CD4-positive, alpha-beta T cell treated with Interleukin-15 for 4 hours (primary cell): ENCODE measurements at places on chromosomes 2 and 18.

GRCh38 chr18:61785588-61785987, 107.2 kb downstream of the RNF152 start:
- DNase-seq = no peak

- DNase-seq = no peak
Observed at GRCh38 chr18:74582642-74583041, 15.0 kb upstream of the ZNF407 start.

GRCh38 chr2:77977471-77978063, 455.4 kb upstream of the LRRTM4 start:
- no peak for DNase-seq

- no peak for DNase-seq
Observed at GRCh38 chr2:38529208-38529607, 73.5 kb downstream of the HNRNPLL start.

DNA sequence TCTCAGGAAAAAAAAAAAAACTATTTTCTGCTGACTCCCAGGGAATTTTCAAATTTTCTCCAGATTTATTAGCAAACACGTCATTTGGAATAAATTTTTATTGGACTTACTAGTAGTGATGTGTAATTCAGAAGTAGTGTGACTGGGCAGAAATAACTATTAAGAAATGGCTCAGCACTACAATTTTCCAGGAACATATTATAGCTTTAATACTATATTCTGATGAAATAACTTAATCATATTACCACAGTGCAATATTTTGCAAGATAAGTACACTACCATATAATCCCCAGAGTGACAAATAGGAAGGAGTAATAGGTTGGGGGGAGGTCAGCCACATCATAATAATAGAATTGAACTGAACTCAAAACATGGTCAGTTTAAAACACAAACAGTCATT, 19.7 kb upstream of the TNFAIP6 start:
- DNase-seq = no peak

- no peak for DNase-seq
Observed at GRCh38 chr2:75491129-75491753, 69.5 kb downstream of the EVA1A start.

GRCh38 chr2:220002251-220002650, 374.8 kb downstream of the SLC4A3 start:
- DNase-seq = no peak

- no peak for DNase-seq
Observed at GRCh38 chr2:174833737-174834136, 69.5 kb upstream of the CHRNA1 start.

DNA sequence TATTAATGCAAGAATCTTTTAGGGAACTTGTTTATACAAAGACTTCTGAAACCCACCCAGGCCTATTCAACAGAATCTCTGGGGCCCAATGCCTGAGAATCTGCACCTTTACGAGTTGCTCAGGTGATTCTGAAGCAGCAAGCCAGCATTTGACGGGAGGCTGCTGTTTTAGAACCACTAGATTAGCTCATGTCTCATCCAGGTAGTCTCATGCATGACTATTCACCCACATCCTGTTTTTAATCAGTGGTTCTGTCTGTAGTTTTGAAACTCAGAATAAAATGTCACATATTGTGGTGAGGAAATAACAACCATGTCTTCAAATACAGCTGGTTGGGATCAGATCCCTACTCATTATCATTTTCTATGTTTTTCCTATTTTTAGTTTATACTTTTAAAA, 39.5 kb downstream of the CYTIP start:
- DNase-seq = peak; percentile 90

- DNase-seq = no peak
Observed at GRCh38 chr2:135121016-135121657, 69.0 kb downstream of the RAB3GAP1 start.

GRCh38 chr2:224546926-224547325, 38.2 kb downstream of the CUL3 start:
- no peak for DNase-seq

GRCh38 chr2:42359304-42359964, 1.6 kb downstream of the COX7A2L start:
- no peak for DNase-seq

GRCh38 chr2:7660816-7661215, 743.6 kb downstream of the RNF144A start:
- no peak for DNase-seq

DNA sequence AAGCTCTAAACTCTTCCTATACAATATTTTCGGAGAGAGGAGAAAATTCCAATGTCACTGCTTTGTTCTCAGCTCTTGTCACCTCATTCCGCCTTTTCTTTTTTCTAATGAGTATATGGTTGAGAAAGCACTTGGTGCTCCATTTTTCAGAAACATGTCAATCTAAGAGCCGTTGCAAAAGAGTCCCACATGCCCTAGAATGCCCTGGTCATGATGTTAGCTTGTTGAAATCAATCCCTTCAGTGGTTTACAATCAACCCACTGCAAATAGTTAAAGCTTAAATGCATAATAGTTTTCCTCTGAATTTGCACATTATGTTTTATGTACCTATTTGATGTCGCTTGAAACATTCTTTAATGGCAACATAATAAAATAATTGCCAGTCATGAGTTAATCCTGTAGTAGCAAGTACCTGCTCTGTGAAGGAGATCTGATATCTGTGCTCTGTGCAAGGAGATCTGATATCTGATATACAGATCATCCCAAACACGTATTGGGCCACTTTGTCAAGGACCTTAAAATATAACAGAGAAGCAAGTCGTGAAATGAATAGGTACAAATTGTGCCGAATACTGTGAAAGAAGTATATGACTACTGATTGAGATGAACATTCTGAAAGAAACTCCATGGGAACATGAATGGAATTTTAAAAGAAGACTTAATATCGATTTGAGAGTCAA, 1633.5 kb downstream of the SUCLG1 start:
- no peak for DNase-seq

- no peak for DNase-seq
Observed at GRCh38 chr2:223501641-223502040, 100.5 kb downstream of the SCG2 start.

- no peak for DNase-seq
Observed at GRCh38 chr2:15641530-15641982, 49.9 kb downstream of the DDX1 start.

DNA sequence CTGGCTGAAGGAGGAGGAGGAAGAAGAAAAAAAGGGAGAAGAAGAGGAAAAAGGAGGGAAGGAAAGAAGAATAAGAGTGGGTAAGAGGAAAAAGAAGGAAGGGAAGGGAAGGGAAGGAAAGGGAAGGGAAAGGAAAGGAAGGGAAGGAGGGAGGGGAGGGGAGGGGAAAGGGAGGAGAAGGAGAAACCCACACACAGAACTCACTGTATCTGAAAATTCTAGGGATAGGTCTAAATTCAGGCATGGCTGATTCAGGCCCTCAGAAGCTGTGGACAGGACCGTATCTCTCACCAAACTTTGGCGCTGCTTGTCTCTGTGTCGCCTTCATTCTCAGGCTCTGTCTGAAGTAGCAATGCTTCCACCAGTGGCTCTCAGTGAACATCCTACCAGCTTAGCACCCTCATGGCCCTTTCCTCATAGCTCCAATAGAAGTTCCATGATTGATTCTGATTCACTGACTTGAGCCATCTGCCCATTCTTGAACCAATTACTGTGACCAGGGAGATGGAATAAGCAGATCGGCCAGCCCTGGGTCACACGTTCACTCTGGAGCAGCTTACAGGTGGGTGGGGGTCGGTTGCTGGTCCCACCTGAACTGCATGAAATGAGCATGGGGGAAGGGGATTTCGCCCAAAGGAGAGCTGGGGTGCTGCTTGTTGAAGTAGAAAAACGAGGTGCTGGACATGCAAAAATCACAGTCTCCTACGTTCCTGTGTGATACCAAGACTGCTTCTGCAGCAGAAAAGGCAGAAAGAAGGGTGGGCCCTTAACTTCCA, 59.7 kb downstream of the TTC32 start:
- no peak for DNase-seq

DNA sequence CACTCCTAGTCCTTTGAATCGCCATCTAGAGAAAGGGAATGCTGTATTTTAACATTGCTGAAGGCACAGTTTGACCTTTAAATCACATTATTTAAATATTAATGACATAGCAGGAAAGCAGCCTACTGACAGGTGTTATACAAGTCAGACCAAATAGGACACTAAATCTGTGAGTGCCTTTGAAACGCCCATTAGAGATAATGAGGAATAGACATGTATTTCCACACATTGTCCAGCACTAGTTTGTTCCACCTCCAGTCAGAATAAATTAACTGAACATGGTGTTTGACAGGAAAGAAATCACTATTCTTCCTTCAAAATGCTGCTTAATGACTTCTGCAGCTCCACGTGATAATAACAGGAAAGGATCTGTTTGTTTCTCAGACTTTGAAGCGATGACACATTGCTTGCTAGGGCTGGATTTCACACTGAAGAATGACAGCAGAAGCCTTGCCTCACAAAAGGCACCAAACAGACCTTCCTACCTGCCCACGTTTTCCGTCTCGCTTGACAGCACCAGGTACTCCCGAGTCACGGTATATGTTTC, 90.5 kb upstream of the DDX18 start:
- no peak for DNase-seq

- DNase-seq = no peak
Observed at GRCh38 chr18:49813069-49813318, 339 bp downstream of the ACAA2 start.

- DNase-seq = no peak
Observed at GRCh38 chr18:40962784-40963183, 992.2 kb upstream of the PIK3C3 start.

- no peak for DNase-seq
Observed at GRCh38 chr2:20371323-20372025, 20.8 kb upstream of the PUM2 start.

GRCh38 chr18:23668731-23669130, 6.0 kb upstream of the ANKRD29 start:
- DNase-seq = no peak

DNA sequence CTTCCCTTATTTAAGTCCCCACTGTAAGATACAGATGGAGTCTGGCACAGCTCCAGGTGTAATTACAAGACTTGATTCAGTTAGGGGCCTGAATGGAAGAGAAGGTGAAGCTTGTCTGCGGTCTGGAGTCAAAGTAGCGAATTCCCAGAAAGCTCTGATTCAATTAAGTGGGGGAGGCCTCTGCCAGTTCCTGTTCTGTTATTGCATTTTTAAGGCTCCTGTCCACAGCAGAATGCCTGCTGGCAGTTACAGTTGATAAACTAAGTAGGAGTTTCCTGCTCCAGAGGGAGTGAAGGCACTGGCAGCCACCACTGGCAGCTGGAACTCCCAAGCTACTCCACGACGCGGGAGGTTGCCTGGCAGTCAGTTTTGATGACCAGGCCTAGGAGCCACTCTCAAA, 181.1 kb downstream of the SOCS6 start:
- no peak for DNase-seq

- no peak for DNase-seq
Observed at GRCh38 chr2:49444005-49444404, 289.7 kb upstream of the FSHR start.

DNA sequence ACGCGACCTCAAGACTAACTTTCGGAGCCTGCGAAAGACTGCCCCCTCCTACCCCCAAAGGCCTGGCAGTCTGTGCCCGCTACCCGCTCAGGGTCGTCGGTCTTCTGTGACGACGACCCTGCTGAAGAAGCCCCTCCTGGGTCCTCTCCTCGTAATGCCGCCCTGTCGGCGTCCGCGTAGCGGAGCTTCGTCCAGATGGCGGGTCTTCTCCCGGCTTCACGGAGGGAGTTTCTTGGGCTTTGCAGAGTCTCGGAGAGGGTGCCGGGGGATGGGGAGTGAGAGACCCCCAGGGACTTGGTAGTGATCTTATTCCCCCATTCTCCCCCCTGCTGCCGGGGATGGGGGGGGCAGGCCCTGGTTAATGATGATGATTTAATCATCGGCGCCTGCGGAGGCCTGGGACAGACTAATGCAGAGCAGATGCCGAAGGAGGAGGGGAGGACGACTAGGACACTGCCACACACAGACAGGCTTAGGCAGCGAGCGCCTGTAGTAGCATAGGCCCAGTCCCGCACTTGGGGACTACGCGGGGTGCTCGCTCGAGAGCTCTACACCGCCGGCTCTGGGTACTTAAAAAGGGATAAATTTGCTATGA, 528 bp upstream of the PCGF1 start:
- DNase-seq = no peak

DNA sequence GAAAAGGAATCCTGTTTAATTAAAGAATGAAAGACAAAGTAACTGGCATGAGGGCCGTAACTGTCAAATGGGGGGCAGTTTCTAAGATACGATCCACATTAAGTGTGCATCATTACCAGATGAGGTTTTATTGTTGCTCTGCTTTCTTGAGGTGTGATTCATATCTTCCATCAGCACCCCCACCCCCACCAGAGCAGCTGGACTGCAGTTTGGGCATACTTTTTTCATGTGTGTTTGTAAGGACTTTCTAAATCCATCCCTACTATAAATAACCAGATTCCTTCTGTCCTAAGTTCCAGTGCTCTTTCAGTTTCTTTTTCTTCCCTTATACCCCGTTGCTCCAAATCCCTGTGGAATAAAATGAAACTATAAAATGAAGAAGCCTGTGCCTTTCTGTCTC, 142.1 kb downstream of the CDCA7 start:
- DNase-seq = no peak

- DNase-seq = no peak
Observed at GRCh38 chr18:35045806-35046205, 4.6 kb downstream of the MAPRE2 start.

GRCh38 chr2:176944998-176945397, 267.6 kb upstream of the HNRNPA3 start:
- DNase-seq = no peak

DNA sequence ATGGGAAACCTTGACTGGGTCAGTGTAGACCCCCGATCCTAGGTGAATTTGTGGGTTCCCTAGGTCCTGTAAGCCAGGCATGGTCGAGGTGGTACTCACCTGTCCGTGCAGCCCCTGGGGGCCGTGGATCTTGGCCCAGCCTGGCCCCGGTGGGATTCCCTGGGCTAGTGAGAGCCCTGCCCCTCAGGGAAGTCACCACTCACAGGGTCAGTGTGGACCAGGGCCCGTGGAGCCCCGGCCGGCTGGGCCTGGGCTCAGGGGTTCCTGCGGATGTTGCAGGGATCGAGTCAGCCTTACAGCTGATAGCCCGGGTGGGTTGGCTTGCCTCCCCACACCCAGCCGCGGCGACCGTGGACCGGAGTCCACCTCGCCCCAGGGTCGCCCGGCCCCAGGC, 528 bp downstream of the ATG9A start:
- DNase-seq = no peak
